Effector memory CD4-positive, alpha-beta T cell (primary cell): ENCODE measurements at places on chromosomes 3 and 15.

DNA sequence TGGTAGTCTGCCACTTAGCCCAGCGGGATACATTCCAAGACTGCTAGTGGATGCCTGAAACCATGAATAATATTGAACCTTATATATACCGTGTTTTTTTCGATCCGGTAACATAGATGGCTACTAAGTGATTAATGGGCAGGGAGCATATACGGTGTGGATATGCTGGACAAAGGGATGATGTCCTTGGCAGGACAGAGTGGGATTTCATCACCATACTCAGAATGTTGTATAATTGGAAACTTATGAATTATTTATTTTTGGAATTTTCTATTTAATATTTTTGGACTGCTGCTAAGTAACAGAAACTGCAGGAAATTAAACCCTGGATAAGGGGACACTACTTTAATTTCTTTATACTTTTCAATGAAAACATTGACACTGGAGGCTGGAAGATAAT, 53.2 kb downstream of the ASTE1 start:
- no peak for DNase-seq

DNA sequence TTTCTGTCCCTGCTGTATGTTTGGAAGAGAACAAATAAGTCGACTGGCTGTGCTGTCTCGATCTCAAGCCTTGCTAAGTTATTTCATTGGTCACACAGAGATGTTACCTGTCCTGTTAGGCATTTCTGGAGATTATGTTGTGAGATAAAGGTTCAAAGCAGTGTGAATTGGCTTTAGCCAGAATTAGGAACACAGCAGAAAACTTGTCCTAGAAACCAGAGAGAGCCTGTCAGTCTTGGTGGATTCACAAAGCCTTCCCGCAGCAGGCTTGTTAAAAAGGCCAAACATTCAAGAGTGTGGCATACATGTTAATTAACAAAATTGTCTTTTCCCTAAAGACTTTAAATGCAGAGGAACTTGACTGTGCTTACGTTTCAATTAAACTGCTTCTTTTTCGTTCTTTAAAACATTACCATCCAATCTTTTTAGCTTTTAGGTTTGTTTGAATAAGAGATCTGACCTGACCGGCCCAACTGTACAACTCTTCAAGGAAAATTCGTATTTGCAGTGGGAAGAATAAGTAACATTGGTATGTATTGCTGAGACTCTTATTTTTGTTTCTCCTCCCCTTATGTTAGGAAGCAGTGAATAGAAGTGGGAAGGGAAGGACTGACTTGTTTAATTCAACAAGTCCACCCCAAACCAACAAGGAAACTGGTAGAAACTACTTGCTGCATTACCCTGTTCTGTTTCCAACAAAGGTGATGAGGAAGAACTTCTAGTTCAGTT, 25.2 kb downstream of the ABHD2 start:
- DNase-seq = no peak

GRCh38 chr3:18416332-18416731, 8.8 kb downstream of the SATB1 start:
- DNase-seq = no peak

DNA sequence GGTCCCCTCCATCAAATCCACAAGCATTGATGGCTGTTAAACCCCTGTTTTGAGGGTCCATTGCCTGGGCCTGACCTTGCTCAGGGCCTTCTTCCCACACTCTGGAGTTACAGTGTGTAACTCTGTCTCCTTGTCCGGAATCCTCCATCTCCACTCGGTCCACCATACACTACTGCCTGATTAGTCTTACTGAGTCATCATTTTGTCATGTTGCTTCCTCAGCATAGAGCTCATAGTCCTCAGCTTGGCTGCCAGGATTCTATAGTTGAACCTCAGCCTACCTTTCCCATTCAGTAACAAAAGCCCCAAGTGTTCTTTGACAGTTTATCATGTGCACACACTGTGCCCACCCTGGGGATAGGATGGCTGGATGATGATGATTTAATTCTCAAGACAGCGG, 113.0 kb downstream of the PDE8A start:
- DNase-seq = no peak

DNA sequence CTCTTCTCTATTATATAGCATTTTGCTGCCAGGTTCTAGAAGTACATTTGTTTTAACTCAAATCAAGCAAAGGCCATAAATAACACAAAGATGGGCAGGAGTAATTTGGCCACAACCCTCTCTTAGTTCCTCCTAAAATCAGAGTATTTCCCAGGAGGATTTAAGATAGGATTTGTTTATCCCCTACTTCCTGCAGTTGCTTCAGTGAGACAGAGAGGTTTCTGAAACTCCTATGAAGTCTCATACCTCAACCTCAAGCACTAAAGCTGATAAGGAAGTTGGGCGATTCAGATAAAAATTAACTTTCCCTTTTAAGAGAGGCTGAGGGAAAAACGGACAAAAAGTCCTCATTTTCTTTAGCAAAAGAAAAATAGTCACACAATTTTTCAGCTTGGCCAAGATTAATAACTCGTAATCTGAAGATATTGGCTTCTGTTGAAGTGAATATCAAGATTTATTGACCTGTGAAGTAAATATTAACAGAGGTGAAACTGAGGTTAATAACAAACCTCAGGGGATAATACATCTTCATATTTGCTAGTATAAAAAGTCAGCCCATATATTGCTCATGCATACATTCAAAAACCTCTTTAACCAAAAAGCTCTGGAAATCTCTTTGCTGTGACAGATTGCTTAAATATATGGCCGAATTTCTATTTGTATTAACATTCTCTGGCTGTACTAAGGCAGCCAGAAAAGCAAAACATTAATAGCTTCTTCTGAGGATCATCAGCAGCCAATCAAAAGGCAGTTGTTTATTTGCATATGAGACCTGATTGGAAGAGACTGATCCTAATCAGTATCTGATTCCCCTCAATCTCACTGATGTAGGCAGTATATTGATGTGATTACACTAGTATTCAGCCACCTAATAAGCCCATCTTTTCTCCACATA, 90.6 kb upstream of the GADL1 start:
- DNase-seq = no peak

GRCh38 chr3:123739754-123740153, 144.4 kb downstream of the MYLK start:
- no peak for DNase-seq

DNA sequence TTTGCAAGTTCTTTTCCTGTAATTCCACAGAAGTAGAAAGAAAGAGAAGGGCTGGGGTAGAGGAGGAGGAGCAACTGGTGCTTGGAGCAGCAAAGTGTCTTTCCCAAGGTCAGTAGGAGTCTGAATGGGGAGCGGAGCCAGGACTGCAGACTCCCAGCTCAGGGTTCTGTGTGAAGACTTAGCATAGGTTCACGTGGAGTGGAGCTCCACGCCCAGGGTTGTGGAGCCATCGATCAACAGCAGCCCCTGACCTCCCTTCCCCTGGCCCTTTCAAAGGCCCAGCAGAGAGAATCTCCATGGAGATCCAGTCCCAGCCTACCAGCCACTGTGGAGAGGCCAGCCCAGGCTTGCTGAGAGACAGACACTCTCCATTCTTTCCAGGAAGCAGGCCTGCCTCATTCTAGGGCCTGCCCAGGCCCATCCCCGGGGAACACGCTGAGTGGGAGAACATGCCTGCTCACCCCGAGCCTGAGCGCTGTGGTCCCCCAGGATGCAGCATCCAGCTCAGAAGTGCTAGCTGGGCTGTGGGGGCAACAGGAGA, 62.1 kb downstream of the CORO2B start:
- no peak for DNase-seq
